ENCODE measurements at places on chromosomes 7 and 10.

DNA sequence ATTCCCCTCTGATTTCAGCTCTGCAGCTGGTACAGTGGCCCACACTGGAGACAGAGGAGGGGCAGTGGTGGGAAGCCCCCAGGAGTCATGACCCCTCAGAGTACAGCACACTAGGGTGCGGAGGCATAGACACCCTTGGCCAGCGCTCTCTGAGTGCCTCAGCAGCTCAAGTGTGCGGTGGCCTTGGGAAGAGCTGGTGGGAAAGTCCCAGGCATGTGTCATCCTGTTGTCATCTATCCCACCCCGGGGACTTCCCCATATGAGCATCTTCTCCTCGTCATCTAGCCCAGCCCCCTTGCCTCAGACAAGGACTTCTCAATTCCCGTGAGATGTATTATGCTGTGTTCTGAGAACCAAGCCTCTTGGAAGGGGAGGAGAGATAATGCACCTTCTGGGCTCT is 15.6 kb upstream of the PPIF start:
- DNase-seq, result peak; percentile 83

- DNase-seq, result peak; percentile 95
Observed at GRCh38 chr10:24469993-24470392, 253.7 kb downstream of the ARHGAP21 start.

DNA sequence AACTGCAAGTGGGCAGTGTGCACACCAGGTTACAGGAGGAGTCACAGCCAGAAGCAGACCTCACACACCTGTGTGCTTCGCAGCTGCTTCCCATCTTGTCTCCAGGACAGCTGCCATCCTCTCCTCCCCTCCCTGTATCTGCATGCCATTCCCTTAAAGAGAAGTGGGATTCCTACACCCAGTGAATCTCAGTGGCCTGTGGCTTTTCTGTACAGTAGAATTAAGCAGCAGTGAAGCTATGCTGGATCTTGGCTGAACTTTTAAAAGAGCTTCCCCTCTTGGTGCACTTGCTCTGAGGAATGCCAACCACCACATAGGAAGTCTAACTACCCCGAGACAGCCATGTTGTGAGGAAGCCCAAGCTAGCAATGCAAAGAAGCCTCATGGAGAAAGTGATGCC is 236.5 kb upstream of the ZMIZ1 start:
- DNase-seq, result no peak

- no peak for DNase-seq
Observed at GRCh38 chr7:79837915-79838314, 296.7 kb upstream of the GNAI1 start.

DNA sequence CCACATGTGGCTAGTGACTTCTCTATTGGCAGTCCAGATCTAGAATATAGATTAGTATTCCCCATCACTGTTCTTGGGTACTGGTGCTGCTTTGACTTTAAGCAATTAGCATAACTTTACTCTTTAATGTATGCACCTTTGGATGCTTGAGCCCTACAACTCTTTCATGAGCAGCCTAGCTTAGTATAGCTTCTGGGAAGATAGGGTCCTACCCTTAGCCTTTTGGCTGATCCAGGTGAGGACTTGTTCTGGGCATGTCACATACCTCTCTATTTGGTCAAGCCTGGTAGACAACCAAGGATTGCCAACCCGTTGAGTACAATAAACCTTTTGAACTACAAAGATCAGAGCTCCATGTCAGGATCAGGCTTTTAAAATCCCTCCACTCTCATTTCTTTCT is 17.7 kb downstream of the PCGF5 start:
- no peak for DNase-seq

- no peak for DNase-seq
Observed at GRCh38 chr7:90238583-90238982, 6.4 kb upstream of the CFAP69 start.
